ENCODE measurements at places on chromosomes 3 and 15.

DNA sequence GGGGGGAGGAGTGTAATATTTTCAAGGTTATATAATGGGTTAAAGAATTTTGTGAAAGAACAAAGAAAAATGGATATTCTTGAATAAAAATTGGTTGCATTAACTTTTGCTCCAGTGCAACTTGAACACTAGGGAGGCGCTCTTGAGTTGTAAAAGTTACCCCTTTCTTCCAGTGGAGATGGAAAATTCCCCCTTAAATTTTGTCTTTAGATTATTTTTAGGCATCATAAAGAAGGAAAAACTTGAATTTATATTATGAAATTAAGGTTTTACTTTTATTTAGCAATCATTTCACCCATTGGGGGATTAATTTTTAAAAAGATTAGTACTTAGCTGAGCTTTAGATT is 550 bp upstream of the CHD2 start:
- DNase-seq: no peak

GRCh38 chr3:121574449-121574848 is 6.7 kb downstream of the ARGFX start:
- DNase-seq: no peak

- DNase-seq: no peak
Observed at GRCh38 chr3:132650153-132650552, 9.5 kb downstream of the ACAD11 start.

GRCh38 chr3:114660124-114660523 is 366.3 kb downstream of the TIGIT start:
- no peak for DNase-seq

DNA sequence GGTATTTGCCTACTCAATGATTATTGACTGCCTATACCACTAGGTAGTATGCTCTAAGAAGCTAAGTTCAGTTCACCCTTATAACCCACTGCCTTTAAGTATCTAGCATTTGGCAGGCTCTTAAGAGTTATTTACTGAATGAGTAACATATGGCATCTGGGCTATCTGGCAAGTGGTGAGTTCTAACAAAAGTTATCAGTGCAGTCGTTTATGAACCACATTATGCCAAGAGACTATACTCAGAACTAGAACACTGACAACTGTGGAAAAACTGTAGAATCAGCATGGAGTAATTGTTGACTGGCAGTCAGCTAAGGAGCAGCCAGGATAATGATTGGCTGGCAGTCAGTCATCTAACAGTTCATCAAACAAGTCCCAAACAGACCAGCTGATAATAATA is 25.8 kb downstream of the RAF1 start:
- no peak for DNase-seq

GRCh38 chr3:190038050-190038933 is 82.4 kb downstream of the P3H2 start:
- DNase-seq: no peak

Measured in NCI-H748 treated with DMSO at 0.1 percent for 48 hours (cell line).